KG1 (cell line): ENCODE measurements at places on chromosomes 12 and 14.

DNA sequence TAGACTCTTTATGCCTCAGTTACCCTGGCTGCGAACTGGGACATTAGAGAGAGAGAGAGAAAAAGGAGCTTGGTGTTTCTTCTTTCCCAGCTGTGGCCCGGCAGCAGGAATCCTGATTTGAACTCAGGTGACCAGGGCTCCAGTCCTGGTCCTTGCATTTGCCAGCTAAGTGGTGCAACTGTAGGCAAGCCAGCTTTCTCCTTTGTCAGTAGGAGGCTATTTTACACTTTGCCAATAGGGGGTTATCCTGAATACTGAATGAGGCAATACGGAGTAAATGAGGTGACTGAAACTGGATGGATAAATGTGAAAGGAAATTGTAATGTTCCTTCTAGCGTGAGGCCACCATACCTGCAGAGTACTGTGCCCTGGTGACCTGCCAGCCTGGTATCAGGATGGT, 27.8 kb downstream of the KCNA5 start:
- no peak for DNase-seq

DNA sequence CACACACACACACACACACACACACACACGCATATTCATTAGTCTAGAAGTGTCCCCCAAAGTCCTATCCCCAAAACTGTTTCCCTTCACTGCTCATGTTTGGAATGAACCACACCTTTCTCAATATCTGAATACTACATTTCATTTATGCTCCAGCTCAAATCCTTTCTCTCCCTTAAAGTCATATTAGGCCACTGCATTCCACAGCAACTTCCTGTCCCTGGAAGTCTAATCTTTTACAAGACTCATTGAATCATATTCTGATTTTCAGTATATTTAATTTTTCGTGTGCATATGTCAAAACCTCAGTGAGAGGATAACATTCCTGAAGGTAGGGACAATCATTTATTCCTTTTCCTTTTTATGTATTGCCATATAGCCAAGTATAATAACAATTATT, 155.6 kb upstream of the LMNTD1 start:
- no peak for DNase-seq

DNA sequence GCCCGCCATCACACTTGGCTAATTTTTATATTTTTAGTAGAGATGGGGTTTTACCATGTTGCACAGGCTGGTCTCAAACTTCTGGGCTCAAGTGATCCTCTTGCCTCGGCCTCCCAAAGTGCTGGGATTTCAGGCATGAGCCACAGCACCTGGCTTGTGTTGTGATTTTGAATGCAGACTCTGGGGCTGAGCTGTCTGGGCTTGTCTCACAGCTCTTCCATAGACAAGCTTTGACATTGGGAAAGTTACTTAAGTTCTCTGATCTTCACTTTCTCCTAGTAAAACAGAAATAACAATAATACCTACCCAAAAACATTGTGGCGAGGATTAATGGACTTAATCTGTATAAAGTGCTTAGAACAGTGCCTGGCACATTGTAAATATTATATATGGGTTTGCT, 36.0 kb downstream of the TMBIM6 start:
- no peak for DNase-seq

- DNase-seq: no peak
These were observed 3.0 kb downstream of the NAB2 start for GRCh38 chr12:57091638-57092528.

DNA sequence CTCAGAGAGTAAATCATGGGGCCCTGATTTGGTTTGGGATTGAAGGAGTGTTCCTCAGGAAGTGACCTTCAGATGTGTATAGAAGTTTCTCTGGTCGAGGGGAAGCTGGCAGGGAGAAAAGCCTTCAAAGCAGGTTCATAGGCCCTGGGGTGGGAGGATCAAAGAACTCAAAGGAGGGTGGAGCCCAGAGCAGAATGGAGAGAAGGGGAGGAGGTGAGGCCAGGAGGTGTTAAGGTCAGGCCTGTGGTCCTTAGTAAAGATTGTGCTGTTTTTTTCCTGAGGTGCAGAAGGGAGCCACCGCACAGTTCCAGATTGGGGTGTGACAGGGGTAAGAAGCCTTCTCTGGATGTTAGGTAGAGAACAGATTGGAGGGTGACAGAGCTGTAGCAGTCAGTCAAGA, 9.7 kb upstream of the CFAP251 start:
- DNase-seq: no peak

- DNase-seq: no peak
These were observed 45.8 kb downstream of the AP5M1 start for GRCh38 chr14:57314396-57315089.

- DNase-seq: no peak
These were observed 600 bp downstream of the SYT10 start for GRCh38 chr12:33438851-33439586.

DNA sequence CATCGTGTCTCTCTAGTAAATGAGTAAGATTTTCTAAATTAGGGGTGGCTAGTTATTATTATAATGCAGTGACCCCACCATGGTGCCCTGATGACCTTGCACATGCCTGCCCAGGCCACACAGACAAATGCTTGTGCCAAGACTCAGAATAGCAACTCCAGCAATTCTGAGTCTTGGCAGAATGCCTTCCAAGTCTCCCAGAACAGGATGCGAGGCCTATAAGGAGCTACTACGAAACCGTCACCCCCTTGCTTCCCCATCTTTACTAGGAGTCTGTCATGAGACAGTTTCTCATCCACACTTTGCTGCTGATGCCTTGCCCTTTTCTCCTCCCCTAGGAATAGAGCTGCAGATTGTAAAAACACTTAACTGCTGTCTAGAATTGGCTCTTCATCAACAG, 559.9 kb downstream of the TRHDE start:
- no peak for DNase-seq

GRCh38 chr14:83289896-83290295, 1756.2 kb upstream of the SEL1L start:
- no peak for DNase-seq

DNA sequence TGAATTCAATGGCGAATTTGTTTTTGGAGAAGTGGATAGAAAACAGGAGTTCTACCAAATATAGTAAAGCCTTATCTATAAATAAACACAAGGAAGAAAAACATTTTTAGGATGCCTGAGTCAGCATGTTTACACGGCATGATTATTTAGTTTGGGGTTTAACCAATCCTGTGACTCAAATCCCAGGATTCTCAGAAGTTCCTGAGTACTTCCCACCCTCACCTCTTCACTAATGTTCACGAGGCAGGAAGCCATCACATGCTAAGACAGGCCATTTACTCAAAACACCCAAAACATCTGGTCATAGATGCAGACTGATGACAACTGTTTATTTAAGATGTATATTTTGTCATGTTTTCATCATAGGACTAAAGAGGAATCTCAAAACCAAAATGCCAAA, 3.4 kb upstream of the GLRX5 start:
- DNase-seq: no peak

DNA sequence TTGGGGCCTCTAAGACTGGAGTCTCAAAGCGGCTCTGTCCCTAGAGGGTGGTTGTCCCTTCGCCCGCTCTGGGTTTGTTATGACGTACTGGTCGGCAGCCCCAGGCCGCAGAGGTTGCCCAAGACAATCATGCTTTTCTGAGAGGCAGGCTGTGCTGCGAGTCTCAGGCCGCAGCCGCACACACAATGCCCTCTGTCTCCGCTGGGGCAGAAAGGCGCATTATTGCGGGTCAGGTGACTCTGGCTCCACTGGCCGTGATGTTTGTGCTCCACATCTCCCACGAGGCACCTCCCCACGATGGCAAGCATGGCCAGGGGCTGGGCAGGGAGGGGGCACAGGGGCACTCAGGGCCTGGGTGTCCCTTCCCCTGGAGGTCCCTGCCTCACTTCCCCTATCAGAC, 21.0 kb upstream of the PLEKHG3 start:
- DNase-seq: no peak

- DNase-seq: no peak
These were observed 4.6 kb upstream of the SYCP3 start for GRCh38 chr12:101743724-101744472.

DNA sequence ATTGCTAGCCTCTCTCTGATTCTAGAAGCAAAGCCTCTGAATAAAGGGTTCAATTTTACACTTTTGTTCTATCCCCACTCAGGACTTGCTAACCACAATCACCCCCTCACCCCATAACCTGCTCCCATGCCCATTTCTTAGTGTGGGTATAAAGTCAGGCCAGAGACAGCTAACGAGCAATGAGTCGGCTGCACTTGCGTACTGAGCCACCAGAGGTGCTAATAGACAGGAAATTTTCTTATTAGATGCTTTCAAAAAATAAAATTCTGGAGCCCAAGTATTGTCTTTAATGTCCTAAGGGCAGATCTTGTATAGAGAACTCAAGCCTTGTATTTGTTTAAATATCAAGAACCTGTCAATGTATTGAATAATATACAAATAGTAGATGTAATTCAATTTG, 256.9 kb downstream of the SYT1 start:
- no peak for DNase-seq

DNA sequence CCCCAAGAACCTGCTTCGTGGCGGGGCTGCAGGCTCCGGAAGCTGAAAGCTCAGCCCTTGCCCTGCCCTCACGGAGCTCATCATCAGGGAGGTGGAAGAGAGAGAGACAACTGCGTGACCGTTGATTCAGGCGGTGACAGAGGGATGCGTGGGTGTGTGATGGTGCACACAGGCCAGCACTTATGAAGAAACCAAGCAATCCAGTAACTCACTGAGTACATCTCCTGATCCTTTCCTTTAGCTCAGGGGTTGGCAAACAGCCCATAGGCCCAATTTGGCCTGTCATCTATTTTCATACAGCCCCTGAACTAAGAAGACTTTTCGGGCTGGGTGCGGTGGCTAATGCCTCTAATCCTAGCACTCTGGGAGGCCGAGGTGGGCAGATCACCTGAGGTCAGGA, 49.9 kb downstream of the TESC start:
- no peak for DNase-seq

- DNase-seq: no peak
These were observed 208.6 kb downstream of the GALC start for GRCh38 chr14:87784386-87784785.

DNA sequence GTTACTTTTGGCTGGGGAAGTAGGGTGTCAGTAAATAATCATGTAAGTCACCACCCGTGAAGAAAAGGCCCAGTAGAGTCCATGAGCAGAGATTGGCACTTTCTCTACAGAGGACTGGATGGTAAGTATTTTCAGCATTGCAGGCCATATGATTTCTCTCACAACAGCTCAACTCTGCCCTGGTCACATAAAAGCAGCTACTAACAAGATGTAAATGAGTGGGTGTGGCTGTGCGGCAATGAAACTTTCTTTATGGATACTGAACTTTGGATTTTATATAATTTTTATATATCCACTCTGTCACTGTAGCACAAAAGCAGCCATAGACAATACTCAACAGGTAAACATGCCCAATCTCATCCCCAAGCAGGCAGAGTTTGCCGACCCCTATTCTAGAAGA, 343.6 kb downstream of the GLT1D1 start:
- no peak for DNase-seq

DNA sequence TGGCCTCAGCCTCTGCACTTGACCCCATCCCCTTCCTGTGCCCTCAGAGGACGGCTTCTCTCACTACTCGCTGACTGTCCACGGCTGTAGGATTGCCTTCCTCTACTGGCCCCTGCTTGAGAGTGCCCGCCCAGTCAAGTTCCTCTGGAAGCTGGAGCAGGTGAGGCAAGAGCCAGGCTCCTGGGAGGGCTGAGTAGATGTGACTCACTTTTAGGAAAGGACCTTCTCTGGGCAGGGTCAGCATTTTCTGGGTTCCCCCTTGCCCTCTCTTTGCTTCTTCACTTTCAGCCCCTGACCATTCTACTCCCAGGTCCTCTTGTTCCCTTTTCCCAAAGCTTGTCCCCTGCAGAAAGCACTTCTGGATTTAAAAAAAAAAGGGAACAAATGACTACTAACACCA, 7.7 kb downstream of the CLSTN3 start:
- DNase-seq: no peak

DNA sequence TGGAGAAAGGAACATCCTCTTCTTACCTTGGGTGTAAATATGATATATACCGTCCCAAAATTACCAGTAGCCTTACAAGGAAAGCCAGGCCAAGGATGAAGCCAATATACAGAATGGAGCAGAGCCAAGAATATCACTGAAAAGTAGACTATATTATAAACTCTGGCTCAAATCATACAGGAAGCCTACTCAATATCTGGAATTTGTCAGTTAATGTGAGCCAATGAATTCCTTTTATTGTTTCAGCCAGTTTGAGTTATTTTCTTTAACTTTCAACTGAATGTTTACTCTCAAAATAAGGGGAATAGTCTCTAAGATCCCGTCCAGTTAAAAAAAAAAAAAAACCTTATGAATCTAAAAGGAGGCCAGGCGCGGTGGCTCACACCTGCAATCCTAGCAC, 9.8 kb upstream of the DENND5B start:
- DNase-seq: no peak

- no peak for DNase-seq
These were observed 930.6 kb upstream of the FBXO33 start for GRCh38 chr14:40362856-40363255.

DNA sequence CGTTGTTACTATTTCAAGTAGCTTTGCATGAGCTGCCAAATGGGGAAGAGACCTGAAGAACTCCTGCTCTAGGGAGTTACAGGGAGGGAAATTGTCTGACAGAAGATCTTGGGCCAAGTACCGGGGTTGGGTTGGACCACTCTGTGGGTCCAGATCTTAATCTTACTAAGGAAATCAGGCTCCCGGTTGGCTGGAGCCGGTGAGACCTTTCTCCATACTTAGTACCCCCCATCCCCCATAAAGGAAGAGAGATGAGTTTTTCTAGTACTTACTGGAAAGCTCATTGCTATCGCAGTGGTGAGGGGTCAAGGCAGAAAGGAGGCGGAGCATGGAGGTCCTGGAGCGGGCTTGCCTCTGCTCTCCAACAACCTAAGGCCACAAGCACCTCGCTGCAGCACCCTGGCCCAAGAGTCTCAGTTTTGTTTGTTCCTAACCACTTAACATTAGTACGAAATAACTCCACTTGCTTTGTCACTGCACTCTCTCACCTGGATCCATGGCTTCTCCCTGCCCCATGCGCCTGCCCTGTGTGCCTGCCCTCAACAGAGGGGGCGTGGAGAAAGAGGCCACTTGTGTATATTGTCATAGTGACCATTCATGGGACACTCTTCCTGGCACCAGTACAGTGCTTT, 6.8 kb upstream of the UNC119B start:
- no peak for DNase-seq
